ENCODE measurements at places on chromosomes 1 and 21.

DNA sequence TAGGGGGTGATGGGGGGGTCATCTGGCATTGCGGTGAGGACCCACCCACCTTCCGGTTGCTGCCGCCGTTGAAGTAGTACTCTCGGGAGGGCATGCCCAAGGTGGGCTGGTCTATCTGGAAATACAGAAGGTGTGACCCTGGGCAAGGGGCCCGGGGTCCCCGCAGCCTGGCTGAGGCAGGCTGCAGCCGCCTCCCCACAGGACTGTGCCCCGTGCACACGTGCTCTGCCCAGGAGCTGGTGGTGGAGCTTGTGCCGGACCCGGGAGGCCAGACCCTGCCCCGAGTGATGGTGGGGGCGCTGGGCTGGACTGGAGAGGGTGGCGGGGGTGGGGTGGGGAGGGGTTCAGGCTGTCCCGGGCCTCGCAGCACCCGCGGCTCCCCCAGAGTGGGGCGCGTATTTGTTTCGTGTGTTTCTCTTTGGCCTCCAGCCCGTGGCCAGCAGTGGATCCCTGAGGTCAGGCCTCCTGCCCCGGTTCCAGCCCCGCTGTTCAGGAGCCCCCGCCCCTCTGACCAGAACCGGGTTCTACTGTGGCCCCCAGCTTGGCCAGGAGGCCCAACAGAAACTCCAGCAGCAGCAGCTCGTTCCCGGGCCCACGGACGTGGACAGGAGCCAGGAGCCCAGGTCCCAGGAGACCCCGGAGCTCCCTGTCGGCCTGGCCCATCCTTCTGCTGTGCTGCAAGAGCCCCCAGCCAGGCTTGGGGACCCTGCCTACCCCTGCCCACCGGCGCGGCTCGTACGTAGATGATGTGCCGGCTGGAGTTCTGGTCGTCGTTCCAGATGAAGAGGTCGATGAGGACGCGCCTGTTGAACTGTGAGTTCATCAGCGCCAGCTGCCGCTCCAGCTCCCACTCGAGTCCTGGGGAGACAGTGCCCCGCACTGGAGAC is 19.2 kb downstream of the PRXL2B start:
- no peak for DNase-seq

DNA sequence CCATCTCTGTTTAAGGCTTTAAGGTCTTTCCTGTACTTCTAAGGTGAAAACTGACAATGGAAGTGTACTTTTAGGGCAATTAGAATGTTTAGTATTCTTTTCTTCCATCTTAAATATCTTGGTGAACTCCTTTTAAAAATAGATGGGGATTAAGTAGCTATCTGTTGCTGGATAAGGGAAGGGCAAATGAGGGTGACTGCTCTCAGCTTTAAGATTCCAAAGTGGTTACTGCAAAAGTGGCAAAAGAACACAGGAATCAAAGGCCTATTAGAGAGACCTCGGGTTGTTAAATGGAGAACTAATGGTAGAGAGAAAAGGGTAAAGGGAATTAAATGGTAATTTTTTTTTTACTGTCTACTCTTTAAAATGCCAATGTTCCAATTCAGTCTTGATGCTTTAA is 774.1 kb upstream of the B3GALT2 start:
- no peak for DNase-seq

GRCh38 chr1:219781491-219781890 is 146.9 kb downstream of the SLC30A10 start:
- DNase-seq = no peak

DNA sequence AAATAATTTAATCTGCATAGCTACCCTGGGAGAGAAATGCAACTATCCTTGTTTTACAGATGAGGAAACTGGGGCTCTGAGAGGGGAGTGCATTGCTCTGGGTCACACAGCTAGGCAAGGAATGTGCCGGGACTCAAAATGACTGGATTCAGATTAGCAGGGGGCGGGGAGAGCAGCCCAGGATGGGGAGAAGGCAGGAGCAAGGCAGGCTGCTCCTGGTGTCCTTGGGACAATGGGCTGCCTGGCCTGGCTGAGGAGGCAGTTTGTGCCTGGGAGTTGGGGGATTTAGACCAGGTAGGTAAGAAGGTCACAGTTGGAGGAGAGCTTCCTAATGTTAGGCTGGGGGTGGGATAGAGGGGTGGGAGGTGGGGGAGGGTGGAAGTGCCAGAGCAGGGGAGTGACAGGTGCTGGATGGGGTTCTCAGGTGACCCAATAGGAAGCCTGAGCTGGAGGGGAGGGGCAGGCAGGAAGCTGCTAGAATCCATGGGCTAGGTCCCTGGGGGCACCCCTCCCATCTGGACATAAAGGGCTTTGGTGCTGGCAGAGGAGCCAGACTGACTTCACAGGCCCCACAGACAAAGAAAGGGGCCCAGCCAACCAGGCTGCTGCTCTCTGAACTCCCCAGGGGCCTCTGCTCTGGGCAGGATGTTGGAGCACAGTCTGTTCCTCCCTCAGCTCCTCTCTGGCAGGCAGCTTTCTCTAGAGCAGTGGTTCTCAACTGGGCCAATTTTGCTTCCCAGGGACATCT is 29.0 kb downstream of the TRIM62 start:
- DNase-seq = no peak

DNA sequence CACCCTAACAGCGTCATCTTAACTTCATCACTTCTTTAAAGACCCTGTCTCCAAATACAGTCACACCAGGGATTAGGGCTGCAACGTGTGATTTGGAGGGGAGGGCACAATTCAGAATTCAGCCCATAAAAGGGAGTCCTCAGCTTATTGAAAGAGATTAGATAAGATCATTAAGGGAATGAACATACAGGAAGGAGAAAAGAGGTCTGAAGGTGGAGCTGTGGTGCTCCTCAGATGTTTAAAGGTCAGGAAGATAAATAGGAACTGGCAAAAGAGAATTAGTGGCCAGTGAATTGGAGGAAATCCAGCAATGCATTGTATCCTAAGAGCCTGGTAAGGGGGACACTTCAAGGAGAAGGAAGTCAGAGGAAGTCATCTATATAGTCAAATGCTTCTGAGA is 113.5 kb downstream of the PROX1 start:
- no peak for DNase-seq

DNA sequence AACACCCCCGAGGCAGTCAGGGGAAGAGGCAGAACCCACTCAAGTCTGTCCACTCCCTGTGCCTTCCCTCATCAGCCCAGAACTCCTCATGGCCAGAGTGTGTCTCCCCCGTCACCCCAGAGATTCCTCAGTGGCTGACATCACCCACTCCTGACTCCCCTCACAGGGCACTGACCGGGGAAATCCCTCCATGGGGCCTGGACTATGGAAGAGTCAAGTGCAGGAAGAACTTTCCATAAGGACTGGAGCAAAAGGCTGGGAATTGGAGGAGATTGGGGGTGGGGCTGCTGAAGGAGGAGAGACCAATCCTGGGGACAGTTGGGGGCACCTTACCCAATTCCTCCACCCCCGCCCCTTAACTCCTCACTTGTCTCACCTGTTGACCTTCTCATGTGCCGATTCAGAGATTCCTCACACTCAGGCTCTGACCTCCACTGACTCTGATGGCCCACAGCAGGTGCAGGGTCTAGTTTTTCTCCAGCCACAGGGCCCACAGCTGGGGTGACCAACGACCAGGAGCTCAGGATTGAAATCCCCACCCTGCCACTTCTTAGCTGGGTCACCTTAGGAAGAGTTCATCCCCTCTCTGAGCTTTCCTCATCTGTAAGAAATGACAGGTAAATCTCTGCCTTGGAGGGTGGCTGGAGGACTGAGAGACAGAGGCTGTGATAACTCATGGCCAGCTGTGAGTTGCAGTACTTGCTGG is 481 bp upstream of the EXTL1 start:
- DNase-seq = no peak

DNA sequence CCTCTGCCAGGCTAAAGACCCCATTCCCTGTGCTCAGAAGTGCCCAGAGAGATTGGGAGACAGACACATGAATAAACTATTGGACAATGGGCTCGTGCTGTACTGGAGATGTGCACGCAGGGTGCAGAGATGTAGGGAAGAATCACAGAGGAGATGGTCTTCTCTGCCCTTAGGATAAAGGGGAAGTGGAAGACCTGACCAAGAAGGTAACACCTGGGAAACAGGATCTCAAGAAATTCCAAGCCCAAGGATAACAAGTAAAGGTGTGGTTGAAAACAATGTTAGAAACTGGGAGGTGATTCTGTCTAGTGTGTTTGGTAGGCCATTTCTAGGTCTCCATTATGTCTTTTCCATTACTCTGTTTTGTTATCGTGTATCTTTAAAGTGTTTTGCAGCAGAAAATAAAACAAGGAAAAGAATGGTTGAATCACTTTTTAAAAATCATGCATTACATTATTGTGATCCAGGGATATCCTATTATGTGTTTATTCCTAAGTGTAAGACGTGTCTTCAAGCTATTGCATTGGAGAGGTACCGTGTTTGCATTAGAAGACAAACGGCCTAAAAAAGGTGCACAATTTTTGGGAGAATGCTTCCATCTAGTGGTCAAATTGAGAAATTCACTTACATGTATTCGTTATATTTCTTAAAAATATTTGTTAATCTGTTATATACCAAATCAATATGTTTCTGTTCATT is 40.8 kb upstream of the KCTD3 start:
- DNase-seq = peak; percentile 68

DNA sequence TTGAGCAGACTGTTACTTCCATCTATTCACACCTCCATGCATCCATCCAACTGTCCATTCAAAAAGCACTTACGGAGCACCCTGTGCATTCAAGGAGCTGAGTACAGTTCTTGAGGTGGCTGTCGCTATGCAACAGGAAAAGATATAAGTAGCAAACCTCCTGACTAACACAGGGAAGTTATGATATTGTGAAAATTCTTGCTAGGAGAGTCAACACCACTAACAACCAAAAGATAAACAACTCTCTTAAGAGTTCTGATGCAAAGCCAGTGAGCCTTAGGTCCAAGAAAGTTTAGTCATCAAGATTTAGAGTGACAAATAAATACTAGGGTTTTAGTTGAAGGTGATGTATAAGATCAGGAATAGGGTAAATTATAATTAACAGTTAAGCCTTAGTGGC is 44.5 kb upstream of the TRIM45 start:
- no peak for DNase-seq

DNA sequence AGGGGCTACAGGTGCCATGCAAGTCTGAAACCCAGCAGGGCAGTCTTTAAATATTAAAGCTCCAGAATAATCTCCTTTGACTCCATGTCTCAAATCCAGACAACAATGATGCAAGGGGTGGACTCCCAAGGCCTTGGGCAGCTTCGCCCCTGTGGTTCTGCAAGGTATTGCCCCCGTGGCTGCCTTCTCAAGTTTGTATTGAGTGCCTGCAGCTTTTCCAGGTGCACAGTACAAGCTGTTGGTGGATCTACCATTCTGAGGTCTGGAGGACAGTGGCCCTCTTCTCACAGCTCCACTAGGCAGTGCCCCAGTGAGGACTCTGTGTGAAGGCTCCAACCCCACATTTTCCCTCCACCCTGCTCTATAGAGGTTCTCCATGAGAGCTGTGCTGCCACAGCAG is 3.7 kb upstream of the MROH9 start:
- DNase-seq = no peak

- no peak for DNase-seq
Observed at GRCh38 chr1:170604065-170604464, 59.9 kb upstream of the PRRX1 start.

DNA sequence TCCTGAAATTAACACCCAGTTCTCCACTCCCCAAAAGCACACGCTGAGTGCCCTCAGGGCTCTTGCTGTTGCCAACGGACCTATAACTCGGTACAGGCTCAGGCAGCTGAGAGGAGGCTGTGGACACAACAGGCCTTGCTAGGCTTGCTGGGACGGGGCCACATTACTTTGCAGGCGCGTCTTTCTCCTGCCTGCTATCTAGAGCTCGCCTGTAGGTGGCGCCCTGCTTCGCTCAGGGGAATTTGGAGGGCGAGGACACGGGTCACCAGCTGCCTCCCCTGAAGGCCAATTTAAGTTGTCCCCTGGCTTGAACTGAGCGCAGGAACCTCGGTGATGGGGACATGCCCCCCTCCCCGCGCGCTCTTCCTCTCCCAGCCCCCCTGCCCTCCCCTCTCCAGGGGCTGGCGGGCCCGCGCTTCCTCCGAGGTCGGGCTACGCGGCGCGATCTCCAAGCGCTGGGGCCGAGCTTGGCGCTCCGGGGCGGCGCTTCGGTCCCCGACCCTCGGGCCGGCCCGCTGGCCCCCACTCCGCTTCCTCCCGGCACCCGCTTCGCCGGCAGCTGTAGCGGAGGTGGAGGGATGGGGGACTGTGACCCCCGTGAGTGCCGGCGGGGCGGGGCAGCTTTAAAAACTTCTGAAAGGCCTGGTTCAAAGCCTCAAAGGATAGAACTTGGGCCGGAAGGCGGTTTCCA is 32.4 kb upstream of the NFIA start:
- peak; percentile 88 for DNase-seq

- no peak for DNase-seq
Observed at GRCh38 chr1:21337928-21338572, 47.8 kb upstream of the ECE1 start.
